Urothelium cell line (cell line): ENCODE measurements at places on chromosomes 16 and 17.

DNA sequence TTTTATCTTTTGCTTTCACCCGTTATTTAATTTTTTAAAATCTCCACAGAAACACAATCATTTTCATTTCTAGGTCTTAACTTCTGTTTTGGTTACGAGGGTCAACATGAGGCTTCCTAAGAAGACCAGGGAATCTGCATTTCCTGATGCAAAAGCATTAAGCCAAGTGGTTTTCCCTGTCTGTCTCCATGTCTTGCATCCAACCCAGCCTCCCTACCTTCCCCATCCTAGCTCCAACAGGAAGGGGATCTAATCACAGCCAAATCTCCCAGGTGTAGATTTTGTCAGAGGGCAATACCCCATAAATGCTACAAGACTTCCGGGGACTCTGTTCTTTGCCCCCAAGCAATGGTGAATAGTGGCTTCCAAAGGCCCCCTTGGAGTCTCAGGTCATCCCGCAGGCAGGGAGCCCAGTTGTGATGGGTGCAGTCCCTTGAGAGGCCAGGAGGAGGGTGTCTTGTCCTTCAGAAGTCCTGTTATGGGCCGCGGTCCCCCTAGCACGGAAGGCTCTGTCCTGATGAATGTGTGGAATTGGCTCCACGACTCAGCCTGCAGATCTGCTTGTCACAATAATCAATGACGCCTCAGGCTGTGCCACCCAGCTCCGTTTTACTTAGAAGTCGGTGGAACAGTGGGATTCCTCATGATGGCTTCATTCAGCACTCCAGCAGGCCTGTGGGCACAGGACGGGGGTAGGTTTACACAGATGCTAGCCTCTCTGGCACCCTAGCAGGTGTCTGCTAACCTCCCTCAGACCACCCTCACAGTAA is 141.1 kb downstream of the RGS9 start:
- peak; percentile 90 for DNase-seq

- no peak for DNase-seq
Measured at GRCh38 chr17:77451894-77452852, 311.4 kb downstream of the SEC14L1 start.

- DNase-seq = no peak
Measured at GRCh38 chr16:22427556-22427955, 53.1 kb upstream of the CDR2 start.

DNA sequence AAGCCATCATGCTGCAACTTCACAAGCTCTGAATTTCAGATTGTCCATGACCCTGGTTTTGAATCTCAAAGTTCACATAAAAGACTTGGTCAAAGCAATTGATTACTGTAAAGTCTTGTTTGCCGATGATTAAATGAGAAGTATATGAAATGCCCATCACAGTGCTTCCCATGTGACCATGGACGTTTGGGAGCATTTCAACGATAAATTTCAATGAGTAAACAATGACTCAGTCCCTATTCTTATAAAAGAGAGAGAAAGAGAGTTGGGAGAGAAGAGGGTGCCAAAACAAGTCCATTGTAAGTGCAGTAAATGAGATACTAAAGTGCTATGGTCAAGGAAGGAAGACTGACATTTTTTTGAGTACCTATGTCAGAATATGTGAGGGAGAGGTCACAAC is 276.9 kb downstream of the SOX9 start:
- DNase-seq = no peak

- no peak for DNase-seq
Measured at GRCh38 chr17:18344021-18344420, 19.3 kb downstream of the SHMT1 start.

DNA sequence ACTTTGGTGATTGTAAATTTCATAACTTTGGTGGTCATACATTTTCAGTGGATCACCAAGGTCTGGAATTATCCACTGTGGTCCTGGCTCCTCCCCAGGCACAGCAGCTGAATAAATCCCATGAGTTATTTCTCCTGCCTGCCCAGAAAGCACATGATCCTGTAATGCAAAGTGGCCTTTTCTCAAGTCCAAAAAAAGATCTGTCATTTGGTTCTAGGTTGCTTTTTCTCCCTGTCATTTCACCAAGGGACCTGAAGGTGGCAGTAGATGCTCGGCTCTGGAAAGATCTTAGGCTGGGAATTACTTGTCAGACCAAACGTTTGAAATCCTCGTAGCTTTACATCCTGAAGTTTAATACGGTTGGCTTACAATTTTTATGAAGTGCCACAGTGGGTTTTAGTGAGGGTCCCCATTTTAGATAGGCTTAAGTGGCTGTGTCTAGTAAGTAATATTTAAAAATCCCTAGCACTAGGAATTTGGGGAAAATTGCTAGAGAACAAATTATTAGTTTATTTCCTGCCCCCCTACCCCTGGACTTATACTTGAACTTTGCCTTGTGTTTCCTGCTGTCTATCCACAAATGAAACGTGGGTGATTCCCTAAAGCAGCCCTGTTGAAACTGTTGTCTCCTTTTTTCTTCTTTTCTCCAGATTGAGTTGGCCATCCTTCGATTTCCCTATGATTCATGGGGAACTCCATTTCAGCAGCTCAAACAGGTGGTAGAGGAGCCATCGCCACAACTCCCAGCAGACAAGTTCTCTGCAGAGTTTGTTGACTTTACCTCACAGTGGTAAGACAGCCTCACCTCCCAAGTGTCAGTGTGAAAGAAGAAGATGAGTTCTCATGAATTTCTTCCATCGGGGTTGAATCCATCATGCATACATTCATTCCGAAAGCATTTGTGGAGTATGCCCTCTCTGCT is 111.7 kb downstream of the MAP2K6 start:
- peak; percentile 68 for DNase-seq

DNA sequence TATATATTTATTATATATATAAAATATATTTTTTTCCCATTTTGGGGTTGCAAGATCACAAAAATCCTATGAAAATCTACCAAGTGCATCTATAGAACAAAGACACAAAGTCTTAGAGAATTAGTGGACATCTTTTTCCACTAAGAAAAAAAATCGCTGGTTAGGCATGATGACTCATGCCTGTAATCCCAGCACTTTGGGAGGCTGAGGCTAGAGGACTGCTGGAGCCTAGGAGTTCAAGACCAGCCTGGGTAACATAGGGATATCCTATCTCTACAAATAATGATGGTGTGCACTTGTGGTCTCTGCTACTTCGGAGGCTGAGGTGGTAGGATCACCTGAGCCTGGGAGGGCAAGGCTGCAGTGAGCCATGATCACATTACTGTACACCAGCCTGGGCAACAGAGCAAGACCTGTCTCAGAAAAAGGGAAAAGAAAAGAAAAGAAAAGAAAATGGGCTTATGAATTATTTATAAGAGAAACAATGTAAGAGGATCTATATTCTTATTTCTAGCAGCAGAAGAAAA is 185.1 kb upstream of the PSMD7 start:
- no peak for DNase-seq

DNA sequence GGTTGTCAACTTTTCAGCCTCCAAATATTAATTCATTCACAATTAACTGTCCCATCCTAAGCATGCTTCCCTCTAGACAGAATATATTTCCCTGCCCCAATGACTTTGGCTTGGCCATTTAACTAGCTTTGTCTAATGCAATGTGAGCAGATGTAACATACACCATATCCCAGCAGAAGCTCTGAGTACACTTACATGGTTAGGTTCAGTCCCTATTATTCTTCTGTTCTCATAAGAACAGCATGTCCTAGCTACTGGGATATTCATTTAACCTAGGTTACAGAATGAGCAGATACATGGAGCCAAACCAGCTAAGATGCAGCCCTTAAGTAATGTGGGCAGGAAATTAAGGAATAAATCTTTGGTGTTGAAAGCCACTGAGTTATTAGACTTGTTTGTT is 31.8 kb downstream of the MED13 start:
- DNase-seq = no peak

DNA sequence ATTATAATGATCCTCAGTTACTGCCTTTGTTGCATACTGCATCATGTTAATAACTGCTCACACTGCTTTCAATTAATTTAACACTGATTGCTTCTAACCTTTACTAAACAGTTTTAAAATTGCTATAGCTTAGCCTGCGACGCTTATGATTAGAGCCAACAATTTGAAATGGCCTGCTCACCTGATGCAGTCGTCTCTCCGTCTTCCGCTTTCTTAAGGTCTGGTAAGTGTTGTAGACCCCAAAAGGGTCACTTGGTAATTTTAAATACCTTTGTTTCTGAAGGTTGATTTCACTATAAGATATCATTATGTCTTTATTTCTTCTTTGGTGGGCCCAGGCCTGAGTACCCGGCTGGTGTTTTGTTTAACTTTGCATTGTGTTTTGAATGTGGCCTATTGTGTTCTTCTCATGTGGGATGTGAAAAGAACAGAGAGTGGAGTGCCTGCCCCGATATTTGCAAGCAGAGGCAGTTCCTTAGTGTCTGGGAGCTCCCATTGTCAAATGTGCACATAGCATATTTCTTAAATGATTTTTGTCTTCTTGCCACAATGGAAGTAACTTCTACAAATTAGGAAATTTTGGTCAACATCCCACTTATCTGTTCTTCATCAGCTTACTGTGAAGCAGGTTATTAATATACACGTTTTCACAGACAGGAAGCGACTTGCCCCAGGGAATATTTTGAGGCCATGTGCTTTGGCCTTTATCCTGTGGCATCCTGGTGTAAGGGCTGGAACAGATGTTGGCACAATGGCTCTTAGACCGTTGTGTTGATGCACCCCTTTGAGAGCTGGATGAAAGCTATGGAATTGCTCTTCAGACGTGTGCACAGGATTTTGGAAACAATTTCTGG is 2.9 kb downstream of the PHKB start:
- DNase-seq = no peak

DNA sequence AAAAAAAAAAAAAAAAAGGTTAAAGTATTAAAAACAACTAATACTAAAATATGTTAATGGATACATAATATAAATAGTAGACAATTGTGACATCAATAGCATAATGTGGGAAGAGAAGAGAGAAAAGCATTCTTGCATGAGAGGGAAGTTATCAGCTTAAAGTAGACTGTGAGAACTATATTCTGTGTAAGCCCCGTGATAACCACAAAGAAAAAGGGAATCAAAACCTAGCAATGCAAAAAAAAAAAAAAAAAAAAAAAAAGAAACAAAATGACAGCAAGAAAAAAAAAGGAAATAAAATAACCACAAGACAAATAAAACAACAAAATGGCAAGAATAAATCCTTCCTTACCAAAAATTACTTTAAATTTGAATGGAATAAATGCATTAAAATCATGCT is 39.8 kb upstream of the MYLK3 start:
- DNase-seq = no peak

DNA sequence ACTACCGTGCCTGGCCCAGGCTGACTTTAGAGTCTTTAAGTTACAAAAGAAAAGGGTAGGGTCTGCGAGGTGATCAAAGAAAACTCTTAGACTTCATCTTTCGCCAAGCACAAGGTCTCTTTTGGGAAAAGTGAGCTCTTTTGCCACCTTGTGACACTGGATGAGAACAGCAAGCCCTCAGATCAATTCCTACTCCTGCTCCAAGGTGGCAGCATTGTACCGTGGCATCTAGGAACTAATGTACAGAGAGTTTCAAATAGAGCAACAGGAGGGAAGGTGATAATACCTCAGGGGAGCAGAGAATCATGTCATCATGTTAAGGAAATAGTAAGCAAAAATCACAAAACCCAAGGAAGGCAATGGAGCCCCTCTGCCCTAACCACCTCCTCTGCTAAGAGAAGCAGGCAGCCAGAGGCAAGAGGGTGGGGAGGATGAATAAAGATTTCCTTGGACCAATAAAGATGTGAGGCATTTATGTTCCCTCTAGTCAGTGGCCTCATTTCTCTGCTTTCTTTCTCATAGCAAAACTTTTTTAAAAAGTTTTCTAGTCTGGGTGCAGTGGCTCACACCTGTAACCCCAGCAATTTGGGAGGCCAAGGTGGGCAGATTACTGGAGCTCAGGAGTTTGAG is 2.1 kb upstream of the C17orf78 start:
- DNase-seq = peak; percentile 80

- DNase-seq = no peak
Measured at GRCh38 chr16:473046-474043, 47.9 kb downstream of the RAB11FIP3 start.
